Activated naive CD4-positive, alpha-beta T cell (primary cell): ENCODE measurements at places on chromosomes 3 and 15.

- DNase-seq: no peak
Observed at GRCh38 chr3:124353691-124354090, 361.8 kb upstream of the ROPN1 start.

DNA sequence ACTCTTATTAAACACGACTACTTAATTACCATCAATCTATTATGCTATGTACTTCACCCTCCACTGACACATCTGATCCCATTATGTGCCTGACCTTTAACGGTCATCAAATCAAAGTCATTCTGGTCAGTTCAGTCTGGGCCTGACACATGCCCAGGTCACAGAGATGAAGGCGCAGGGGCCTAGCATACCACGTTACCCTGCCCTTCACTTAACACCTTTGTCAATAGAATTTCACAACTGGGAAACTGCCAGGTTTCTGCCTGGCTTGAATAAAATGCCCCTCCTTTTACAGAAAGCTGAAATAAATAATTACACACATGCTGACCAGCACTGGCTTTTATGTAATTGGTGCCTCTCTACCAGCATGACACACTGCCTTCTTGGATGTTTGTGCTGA, 39.5 kb downstream of the MECOM start:
- no peak for DNase-seq

- DNase-seq: no peak
Observed at GRCh38 chr15:74428442-74428787, 5.3 kb downstream of the SEMA7A start.

- no peak for DNase-seq
Observed at GRCh38 chr3:104612218-104612617, 754.5 kb upstream of the ALCAM start.

DNA sequence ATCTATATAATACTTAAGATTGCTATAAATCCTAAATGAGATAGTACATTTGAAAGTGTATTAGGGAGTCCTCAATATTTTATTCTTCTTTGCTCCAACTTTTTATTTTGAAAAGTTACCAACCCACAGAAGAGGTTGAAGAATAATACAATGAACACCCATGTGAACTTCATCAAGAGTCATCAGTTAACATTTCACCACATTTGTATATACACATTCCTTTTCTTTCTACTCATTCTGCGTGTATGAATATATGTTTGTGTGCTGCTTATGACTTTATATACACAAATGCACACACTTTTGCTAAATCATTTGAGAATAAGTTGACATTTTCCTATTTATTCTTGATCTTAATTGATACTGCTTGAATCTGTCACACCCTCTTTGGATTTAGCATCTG, 193.3 kb upstream of the CGNL1 start:
- DNase-seq: no peak

DNA sequence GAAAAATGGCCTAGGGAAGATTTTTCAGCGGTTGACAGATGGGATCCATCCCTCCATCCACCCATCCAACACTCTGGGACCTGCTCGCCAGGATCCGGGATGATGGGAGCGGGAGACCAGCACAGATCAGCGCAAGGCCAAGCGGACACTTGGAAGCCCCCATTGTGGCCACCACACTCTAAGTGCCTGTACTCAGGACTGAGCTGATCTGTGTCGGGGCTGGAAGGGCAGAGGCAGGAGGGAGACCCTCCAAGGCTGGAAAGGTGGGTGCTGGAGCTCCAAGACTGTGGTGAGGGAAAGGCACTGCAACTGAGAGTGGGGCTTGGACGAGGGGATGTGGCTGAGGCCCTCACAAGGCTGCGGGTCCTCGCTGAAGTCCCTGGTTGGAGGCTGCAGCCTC, 91.8 kb upstream of the TRPM1 start:
- no peak for DNase-seq

DNA sequence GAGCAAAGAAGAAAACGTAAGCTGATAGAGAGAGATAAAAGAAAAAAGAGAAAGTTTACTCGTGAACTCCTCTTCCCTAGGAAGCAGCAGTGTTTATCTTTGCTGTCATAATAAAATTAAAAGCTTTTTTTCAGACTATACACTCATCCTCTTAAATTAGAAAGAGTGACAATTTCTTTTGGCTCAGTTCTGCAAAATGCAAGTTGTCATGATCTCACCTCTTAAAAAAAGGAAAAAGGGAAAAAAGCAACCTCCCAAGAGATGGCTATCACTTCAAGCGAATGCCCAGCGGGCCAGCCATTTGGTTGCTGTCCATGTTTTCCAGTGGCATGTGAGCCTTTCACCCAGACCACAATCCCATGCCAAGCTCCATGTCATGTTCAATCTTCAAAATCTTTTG, 7.0 kb upstream of the THBS1 start:
- DNase-seq: no peak

DNA sequence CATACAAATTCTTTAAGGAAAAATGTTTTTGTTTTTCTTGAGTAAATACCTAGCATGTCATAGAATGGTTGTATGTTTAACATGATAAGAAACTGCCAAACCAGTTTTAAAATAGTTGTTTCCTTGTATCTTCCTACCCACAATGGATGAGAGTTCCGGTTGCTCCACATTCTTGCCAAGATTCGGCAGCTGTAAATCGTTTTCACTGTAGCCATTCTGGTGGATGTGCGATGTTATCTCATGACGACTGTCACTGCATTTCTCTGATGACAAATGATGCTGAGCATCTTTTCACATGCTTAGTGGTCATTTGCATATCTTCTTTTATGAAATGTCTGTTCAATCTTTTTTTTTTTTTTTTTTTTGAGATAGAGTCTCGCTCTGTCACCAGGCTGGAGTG, 36.6 kb upstream of the SH3GL3 start:
- DNase-seq: no peak

- DNase-seq: no peak
Observed at GRCh38 chr15:87579537-87579936, 677.0 kb downstream of the NTRK3 start.

- DNase-seq: no peak
Observed at GRCh38 chr3:161319867-161320266, 51.5 kb downstream of the SPTSSB start.

GRCh38 chr15:96358821-96359615, 28.5 kb downstream of the NR2F2 start:
- DNase-seq: no peak

GRCh38 chr15:98737159-98737558, 88.8 kb downstream of the IGF1R start:
- DNase-seq: no peak

- DNase-seq: no peak
Observed at GRCh38 chr3:183966361-183966791, 51.3 kb downstream of the ABCC5 start.

DNA sequence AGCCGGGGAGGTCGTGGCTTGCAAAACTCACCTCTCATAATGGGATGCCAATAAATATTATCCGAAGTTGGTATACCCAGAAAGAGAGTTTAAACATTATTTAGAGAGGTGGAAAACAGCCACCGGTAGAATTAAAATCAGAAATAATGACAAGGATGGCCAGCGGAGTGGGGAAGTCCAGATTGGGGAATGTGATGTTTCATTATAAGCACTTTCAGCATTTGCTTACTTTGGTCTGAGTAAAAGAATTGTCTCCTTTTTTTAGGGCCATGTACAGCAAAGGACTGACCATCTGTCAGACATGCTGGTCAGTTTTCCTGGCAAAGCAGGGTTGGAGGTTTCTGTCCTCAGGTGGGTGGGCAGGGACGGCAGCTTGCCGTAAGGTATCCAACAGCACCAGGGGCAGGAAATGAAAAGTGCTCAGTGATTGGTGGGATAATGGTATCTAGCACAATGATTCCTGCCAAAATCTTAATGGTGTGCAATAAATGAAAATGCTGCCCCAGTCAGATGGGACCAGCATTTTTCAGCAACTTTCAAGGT, 24.3 kb downstream of the APBA2 start:
- no peak for DNase-seq

- DNase-seq: no peak
Observed at GRCh38 chr15:83571820-83572707, 81.9 kb upstream of the ADAMTSL3 start.

GRCh38 chr3:55065331-55065730, 137.5 kb upstream of the LRTM1 start:
- no peak for DNase-seq

- no peak for DNase-seq
Observed at GRCh38 chr3:128787256-128788253, 61.6 kb downstream of the RAB7A start.

GRCh38 chr3:46163556-46164041, 44.5 kb downstream of the CCR1 start:
- DNase-seq: no peak

DNA sequence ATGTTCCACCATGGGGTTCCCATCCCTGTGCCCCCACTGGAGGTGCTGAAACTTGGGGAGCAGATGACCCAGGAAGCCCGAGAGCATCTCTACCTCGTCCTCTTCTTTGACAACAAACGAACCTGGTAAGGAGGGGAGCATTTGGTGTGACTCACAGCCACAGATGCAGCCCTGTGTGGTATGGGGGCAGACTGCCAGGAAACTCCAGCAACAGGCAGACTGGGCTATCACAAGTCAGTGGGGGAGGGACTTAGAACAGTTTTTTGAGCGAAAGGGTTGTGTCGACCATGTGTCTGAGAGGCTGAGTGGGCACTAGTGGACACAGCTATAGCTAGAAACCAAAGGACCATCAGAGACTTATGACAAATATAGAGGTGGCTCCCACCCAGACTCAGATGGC, 3.4 kb upstream of the OGG1 start:
- DNase-seq: no peak

- no peak for DNase-seq
Observed at GRCh38 chr3:3340965-3341895, 161.7 kb upstream of the CRBN start.

DNA sequence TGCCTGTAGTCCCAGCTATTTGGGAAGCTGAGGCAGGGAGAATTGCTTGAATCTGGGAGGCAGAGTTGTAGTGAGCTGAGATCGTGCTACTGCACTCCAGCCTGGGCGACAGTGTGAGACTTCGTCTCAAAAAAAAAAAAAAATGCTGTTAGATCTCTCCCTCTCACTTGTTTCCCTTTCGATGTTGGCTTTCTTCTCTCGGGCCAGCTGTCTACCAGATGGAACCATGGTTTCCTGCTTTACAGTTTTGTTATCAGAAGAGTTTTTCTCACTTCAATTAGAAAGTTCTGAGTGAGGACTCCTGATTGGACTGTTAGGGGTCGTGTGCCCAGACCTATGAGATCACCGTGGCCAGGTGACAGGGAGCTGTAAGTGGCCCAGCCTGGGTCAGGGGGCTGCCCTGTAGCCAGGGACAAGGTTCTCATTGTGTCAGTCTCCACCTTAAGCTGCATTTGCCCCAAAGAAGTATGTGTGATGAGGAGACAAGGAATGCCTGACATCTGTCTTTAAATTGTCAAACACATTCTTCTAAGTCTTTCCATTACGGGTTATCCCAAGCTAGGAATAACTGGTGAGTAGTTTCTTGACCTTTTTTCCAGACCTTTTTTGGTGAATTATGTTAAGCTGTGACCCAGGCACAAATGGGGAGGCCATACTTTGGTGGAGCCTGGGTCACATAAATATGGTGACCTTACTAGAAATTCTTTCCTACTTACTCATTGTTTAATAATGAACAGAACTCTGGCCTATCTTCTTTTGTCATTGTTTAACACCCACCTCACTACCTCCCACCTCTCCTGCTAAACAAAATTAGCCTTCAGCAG, 25.2 kb downstream of the SNAPC5 start:
- peak; percentile 18 for DNase-seq

DNA sequence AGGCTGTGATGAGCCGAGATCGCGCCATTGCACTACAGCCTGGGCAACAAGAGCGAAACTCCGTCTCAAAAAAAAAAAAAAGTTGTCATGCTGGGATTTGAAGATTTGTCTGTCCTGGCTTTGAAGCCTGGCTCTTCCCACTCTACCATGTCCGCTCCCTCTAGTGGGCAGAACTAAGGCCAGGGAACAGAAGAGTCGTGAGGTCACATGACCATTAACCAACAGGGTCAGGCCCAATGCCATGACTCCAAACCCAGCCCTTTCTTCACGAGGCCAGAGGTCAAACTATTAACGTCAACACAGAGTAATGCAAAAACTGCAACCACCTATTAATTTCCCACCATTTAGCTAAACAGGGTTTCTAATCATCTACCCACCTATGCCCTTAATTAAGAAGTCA, 212.1 kb downstream of the ADAMTS17 start:
- no peak for DNase-seq

DNA sequence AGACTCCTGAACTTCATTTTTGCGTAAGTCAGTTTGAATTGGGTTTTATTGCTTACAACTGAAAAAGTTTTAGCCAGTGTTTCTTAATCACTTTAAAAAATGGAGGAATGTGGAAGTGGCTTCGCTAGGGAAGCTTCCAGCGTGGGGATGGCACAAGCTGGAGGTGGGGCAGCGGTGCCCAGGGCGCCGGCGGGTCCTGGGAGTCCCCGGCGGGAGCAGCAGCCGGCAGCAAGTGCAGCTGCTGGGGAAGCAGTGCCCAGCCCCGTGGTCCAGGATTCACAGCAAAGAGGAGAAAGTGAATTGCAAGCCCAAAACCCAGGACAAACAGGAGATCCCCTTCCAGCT, 301.8 kb upstream of the PROK2 start:
- no peak for DNase-seq

GRCh38 chr3:129919357-129919756, 25.8 kb upstream of the TMCC1 start:
- DNase-seq: no peak

- no peak for DNase-seq
Observed at GRCh38 chr15:101503296-101503599, 13.7 kb upstream of the PCSK6 start.

- peak; percentile 37 for DNase-seq
Observed at GRCh38 chr3:50542177-50543034, 25.1 kb downstream of the C3orf18 start.

DNA sequence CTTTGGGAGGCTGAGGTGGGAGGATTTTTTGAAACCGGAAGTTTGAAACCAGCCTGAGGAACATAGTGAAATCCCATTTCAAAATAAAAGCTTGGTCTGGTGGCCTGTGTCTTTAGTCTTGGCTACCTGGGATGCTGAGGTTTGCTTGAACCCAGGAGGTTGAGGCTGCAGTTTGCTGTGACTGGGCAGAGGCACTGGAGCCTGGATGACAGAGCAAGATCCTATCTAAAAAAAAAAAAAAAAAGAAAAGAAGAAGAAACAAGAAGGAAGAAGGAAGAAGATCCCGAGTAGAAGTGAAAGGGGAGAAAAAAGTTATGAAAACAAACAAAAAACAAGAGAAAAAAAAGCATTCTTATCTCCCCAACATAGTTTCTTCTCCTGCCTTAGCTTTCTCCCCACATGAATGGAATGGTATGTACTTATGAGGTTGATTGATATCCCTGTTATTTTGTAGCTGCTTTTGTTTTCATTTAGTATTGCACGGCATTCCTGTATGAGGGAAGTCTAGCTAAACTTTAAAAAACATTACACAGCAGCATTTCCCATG, 42.4 kb downstream of the TMEM40 start:
- DNase-seq: no peak

DNA sequence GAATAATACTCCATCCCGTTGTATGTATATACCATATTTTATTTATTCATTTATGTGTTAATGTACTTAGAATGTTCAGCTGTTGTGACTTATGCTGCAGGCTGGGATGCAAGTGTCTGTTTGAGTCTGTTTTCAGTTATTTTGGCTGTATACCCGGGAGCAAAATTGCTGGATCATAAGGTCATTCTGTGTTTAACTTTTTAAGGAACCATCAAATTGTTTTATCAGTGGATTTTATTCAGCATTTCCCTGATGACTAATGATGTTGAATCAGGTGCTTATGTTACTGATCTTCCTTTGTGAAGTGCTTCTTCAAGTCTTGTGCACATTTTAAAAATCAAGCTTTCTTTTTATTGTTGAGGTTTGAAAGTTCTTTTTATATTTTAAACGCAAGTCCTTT, 118.1 kb downstream of the SLC25A26 start:
- DNase-seq: no peak
